ENCODE measurements at places on chromosomes 12 and 14.

DNA sequence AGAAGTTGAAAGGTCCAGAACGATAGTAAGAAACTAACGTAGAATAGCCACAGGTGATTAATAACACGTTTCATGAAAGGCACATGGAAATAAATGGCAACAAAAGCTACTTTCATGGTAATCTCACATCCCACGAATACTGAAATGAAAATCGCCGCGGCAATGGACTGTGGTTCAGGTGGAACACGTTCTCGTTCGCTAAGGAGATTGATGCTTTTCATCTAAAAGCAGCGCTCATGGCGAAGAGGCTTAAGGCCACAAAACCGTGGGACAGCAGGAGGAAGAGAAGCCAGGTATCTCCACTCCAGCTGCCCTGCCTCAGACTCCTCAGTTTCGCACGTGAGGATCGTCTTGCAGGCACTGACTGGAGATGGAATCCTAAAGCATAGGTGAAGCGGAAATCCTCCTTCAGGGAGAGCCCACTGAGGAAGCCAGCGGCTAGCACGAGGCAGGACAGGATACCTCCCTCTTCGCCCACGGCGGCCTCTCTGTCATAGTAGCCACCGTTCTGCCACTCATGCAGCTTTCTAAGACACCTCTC is 696 bp upstream of the GPHN start:
- DNase-seq, result peak; percentile 4

- no peak for DNase-seq
Measured at GRCh38 chr12:69998011-69998410, 173.0 kb downstream of the MYRFL start.

DNA sequence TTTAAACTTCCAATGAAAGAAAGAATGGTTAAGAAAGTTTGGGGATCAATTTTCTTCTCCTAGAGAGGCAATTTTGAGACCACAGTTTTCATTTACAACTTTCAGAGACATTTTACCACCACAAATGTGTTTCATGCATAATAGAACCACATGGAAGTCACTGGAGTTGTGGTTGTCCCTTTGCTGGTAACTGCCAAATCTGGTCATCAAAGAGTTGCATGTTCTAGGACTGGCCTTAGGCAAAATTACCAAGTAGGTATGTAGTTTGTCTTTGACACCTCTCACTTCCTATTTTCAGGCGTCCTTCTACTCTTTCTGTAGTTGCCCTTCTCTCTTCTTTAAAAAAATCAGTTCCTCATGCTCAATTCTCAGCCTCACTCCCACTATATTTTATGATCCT is 54.3 kb upstream of the TMX1 start:
- DNase-seq, result no peak

DNA sequence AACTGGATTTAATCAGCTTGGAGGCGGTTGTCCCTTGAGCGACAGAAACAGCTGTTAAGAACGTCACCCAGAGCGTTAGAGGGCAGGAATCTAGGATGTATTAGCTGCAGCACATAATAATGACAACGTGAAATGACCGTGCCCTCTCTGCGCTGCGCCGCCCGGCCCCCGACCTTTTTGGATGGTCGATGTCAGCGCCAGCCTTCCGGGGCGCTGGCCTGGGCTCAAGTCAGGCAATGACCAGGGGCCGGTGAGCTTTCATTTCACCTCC is 427 bp upstream of the TMEM120B start:
- DNase-seq, result no peak

DNA sequence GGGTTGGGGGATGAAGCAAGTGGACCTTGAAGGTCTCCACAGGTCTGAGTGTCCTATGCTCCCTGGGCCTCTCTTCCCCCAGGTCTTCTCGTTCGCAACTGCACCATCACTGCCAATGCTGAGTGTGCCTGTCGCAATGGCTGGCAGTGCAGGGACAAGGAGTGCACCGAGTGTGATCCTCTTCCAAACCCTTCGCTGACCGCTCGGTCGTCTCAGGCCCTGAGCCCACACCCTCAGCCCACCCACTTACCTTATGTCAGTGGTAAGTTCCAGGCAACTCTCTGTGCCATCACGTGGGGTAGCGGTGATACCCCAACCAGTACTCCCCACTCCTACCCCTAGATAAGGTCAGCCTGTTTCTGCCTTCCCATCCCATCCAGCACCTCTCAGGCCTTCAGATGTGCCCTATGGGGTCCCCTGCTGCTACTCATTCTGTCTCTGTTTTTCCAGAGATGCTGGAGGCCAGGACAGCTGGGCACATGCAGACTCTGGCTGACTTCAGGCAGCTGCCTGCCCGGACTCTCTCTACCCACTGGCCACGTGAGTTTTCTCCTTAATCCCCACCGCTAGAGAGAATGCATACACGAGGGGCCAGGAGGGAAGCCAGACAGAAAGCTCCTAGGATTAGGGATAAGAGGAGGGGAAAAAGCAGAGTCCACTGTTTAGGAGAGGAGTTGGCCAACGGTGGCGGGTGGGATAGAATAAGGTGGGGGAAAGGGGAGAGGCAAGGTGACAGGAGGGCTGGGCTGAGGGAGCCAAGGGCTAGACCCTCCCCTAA is 1.6 kb upstream of the TAPBPL start:
- no peak for DNase-seq

DNA sequence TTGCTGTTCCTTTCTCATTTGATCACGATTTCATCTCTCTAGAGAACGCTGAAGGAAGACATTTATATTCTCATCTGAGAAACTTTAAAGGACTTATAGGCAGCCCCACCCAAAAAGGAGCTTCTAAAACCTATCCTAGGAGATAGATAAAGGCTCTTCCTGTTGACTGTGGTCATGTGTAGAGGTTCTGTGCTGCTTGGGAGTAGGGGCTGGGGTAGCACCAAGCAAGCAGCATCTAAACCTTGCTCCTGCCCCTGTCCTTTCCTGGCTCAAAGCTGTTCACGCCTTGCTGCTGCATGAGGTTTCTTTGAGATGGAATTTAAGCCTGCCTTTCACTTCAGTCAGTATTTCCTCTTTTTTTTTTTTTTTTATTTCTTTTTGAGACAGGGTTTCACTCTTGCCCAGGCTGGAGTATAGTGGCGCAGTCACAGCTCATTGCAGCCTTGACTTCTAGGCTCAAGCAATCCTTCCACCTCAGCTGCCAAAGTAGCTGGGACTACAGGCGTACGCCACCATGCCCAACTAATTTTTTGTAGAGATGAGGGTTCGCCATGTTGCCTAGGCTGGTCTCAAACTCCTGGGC is 41.4 kb downstream of the RAB35 start:
- no peak for DNase-seq

Measured in activated T-helper 1 cell treated with anti-CD3 and anti-CD28 coated beads, Interleukin-2, amount 50 U/mL, for 16 hours (primary cell).